ENCODE measurements at places on chromosomes 4 and X.

DNA sequence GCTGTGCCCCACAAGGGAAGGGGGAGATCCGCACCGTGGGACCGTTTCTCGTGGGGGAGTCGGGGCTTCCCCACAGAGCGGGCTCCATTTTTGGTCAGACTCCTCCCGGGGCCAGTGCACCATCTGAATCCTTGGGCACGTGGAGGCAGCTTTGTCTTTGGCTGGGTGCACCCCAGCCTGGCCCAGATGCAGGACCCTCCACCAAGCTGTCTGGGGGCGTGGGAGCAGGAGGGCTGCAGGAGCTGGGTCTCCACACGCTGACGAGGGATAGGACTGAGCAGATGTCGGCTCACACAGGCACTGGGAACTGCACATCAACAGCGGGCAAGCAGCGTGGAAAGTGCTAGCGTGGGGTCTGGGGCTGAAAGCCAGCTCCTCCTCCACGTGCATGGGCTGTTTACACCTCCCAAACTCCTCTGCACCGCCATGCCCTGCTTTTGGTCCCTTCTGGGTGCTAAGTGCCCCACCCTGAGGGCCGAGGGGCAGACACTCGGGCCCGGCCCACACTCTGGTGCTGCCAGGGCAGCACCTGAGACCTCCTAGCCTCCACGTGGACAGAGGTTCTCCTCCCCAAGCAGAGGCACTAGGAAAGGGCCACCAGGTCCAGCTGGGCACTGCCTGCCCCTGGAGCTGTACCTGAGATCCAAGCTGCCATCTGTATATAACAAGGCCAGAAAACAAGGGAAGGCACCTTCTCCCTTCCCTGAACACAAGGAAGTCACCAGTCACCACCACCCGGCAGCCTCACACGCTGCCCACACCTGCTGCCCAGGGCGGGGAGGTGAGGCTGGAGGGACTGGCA lies 13.8 kb downstream of the DGKQ start:
- no peak for DNase-seq

DNA sequence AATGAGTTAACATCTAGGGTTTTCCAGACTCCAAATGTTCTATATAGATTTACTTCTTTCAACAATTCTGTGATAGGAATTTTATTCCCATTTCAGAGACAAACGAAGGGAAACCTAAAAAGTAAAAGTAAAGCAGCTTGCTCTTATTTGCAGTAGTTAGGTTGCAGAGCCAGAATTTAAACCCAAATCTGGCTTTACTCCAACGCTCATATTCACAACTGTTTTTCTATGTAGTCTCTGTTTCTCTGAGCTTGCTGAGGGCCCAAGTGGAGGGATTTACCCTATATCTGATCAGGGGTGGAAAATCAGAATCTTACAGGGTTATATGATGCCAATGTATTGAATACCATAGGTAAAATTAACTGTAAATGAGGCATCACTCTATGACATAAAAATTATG lies 599.1 kb upstream of the GRIA3 start:
- DNase-seq, result no peak

DNA sequence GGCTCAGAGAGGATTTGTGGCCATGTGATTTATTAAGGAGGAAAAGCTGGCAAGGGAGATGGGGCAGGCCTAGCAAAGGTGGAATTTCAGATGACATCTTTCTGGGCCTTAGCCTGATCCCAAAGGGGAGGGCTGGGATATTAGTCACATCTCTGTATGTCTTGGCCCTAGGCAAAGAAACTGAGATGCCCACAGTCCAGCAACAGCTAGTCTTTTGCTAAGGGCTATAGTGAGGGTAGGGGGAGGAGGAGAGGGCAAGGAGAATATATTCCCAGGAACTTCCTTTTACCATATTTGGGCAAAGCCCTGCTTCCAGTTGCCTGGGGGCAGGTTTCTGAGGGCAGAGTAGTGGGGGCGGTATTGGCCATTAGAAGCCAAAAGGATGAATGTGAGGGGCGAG lies 209.8 kb upstream of the NR3C2 start:
- DNase-seq, result no peak

- DNase-seq, result no peak
These were observed 68.7 kb downstream of the CRMP1 start for GRCh38 chr4:5824227-5824626.

DNA sequence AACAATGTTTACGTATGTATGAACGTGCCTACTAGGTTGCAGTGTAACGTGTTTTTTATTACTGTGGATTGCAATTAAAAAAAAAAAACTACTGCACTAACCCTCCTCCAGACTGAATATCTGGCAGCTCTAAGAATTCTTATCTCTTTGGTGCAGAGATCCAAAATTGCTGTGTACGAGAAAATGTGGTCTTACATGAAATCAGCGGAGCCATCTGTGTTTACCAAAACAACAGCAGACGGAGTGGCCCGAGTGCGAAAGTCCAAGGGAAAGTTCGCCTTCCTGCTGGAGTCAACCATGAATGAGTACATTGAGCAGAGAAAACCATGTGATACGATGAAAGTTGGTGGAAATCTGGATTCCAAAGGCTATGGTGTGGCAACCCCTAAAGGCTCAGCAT lies 268.1 kb downstream of the THOC2 start:
- no peak for DNase-seq

DNA sequence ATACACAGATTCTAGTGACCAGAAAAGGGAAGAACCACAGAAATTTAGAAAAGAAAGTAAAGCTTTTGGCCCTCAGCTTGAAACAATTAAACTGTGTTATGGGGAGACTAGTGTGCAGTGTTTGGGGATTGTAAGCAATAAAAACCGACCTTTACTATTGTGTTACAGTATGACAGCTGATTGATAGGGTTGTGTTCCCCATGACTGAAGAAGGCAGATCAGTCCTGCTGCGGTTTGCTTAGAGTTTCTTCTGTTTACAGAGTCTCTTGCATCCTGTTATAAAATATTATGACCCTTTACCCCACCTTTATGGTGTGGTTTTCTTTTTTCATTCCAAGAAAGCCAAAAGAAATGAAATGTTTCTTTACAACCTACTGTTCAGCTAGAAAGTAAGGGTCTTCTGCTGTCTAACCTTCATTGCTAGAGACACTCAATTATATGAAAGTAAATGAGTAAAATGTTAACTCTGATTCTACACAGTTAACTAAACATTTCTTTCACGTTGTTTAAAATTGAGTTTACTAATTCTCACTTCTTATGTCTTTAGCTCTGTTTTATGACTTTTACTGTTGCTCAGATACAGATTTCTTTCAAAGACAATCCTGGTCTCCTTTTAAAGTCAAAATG lies 18.1 kb downstream of the CHIC1 start:
- DNase-seq, result no peak
